OCI-LY7 (cell line): ENCODE measurements at places on chromosomes 5 and 9. TPM values are rescaled to one million over a fixed set of nuclear protein-coding genes. Genes with fewer than 3 reads are reported as not detected.

DNA sequence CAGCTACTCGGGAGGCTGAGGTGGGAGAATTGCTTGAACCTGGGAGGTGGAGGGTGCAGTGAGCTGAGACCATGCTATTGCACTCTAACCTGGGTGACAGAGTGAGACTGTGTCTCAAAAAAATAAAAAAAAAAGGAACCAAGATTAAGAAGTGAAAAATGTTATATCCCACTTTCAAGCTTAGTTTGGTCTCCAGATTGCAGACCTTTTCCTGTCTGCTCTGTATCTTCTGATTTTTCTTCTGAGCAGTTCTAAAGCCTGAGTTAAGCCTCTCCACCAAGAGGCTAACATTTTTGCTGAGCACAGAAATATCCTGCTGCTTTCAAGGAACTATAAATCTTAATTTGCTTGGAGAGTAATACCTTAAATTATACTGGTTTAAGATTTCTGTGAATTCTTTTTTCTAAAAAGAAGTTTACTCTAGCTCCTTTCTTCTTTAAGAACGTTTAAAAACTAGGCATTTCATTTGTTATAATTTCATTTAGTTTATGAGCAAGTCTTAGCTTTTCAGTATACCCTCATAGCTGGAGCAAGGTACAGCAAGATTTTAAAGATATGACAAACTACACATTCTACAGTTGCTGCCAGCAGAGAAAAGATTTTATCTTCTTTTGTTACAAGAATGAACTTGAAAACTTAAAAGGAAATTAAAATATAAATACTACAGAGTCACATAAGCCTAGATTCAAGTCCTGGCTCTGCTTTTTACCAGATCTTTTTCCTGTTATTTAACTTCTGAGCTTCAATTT, 55.0 kb downstream of the GARNL3 start:
- peak; percentile 37 for DNase-seq

Gene GEMIN5
- 20.6 and 25.6 TPM in 2 replicates for total RNA-seq

Gene LECT2
- not detected in 2 replicates for total RNA-seq

Gene PDE6A
- not detected in 2 replicates for total RNA-seq

- DNase-seq: no peak
Observed at GRCh38 chr5:178986326-178986960, 8.7 kb downstream of the GRM6 start.

- no peak for DNase-seq
Observed at GRCh38 chr5:40385544-40385943, 294.2 kb upstream of the PTGER4 start.

DNA sequence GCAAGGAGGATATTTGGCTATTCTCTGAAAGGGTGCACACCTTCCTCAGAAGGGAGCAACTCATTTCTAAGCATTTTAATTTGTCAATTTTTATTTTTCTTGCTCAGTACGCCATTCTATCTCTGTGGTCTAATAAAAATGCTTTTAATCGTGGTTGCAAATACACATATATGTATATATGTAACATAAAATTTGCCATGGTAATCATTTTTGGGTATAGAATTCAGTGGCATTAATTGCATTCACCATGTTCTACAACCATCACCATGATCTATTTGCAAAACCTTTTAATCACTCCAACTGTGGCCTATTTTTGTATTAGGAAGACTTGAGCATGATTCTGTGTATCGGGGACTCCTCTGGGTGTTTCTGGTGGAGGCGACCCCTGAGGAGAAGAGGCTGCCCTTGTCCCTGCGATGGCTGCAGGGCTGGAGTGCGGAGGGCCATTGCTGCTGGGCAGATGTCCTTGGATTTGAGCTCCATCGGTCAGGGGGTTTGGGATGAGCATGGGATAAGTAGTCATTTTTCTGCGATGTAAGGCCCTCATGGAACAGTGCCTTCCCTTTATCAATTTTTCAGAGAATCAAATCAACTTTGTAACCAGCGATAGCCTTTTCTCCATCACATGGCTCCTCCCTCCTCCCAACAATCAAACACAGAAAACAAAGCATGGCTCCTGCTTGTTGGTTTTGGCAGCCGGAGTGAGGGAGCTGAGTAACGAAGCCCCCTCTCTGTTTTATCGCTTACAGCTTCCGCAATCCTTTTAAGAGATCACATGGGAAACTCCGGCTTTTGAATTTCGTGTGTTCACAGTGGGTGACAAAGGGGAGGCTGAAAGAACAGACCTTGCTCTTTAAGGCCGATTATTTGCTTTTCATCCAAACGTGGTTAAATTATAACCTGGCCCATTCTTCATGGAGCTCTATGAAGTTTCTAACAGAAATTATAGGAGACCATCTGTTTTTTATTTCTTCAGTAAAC, 187.3 kb downstream of the TENT4A start:
- no peak for DNase-seq

Gene GMCL2
- not detected in 2 replicates for total RNA-seq

DNA sequence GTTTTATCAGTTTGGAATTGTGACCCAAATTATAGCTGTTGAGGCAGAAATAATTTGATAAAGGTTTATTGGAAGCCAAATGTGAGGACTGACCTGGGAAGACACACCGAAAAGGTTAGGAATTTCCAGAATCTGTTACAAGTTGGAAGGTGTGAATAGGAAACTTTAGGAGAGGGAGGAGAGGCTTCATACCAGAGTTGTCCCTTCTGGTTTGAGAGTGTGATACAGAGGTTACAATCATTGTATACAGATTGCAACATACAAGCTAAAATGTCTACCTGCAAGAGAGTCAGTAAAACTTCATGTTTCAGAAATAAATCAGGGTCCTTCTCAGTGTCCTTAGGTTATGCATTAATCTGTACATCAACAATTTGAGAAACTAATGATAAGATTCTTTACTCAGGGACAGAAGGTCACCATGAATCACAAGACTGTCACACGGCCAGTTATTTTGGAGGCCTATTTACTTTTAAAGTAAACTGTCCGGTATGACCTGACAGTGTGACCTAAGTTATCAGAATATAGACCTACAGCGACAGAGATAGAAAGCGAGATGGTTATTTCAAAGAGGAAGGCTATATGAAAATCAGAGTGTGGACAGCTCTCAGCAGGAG, 204.9 kb upstream of the CTNND2 start:
- DNase-seq: no peak

DNA sequence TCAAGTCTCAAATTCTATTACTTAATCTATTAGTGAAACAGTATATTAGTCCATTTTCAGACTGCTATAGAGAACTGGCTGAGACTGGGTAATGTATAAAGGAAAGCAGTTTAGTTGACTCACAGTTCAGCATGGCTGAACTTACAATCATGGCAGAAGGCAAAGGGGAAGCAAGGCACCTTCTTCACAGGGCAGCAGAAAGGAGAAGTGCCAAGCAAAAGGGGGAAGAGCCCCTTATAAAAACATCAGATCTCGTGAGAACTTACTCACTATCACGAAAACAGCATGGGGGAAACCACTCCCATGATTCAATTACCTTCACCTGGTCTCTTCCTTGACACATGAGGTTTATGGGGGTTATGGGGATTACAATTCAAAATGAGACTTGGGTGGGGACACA, 67.9 kb upstream of the CHSY3 start:
- DNase-seq: no peak

- peak; percentile 14 for DNase-seq
Observed at GRCh38 chr5:95487880-95488279, 66.9 kb downstream of the SKIC3 start.

GRCh38 chr5:2715856-2716255, 35.6 kb downstream of the IRX2 start:
- DNase-seq: no peak

DNA sequence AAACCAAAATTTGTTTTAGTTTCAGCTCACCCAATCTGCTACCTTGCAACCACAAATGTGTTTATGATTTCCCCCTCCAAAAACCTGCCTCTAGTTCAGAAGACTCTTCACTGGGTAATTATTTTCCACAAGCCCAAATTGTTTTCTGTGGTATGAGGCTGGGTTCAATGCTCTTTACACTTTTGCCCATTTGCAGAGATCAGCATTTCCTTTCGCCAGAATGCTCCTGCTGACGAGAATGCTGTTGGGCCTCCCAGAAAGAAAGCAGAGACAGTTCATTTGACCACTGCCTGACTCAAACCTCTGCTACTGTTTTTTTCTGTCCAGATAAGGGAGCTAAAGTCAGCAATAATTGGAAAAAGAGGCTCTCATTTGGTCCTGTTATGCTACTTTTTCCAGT, 427.3 kb downstream of the PDE4D start:
- DNase-seq: no peak

Gene FAM169A
- total RNA-seq: not detected in 2 replicates

Gene SLC36A3
- not detected in 2 replicates for total RNA-seq

Gene FBP2
- total RNA-seq: not detected in 2 replicates

DNA sequence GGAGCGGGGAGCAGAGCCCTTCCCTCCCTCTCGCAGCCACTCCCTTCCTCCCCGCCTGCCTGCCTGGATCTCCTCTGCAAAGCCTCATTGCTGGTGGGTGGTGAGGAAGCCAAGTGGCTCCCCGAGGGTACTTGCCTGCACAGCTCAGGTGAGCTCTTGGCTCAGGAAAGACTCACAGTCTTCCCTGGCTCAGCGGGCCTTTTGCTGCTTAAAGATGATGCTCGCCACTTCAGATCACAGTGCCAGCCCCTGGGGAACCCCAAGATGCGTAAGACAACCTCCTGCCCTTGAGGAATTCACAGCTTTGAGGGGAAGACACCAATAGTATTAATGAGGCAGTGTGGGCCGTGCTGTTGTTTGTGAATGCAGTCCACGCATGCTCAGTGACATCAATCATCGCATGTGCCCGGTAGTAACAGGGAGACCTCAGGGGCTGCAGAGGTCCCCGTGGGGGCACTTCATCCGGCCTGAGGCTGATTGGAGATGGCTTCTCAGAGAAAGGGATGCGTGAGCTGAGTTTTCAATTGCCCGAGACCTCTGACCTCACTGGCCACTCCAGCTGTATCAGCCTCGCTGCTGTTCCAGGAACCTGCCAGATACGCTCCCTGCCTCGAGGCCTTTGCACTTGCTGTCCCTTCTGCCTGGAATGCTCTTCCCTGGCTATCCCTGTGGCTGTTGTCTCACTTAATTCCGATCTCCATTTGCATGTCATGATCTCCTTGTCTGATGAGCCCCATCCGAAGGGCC, 36.8 kb downstream of the ERGIC1 start:
- no peak for DNase-seq

Gene SLC6A7
- total RNA-seq: not detected in 2 replicates

DNA sequence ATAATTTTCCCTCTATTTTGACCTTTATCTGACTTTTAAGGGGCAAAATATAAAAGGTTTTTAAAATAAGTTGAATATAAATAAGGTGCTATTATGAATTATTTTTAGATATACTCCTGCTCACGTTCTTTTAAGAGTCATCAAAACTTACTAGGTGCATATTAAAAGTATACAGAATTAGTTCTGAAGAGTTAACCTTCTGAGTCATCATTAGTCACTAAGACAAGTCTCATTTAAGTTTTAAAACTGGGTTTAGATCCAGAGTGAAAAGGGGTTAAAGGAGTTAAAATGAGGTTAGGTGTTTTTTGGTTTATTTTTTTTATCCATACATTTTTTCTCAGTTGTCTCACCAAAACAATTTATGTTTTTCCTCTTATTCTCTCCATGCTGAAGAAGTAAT, 41.7 kb downstream of the SMIM15 start:
- no peak for DNase-seq

Gene GPR151
- total RNA-seq: not detected in 2 replicates

DNA sequence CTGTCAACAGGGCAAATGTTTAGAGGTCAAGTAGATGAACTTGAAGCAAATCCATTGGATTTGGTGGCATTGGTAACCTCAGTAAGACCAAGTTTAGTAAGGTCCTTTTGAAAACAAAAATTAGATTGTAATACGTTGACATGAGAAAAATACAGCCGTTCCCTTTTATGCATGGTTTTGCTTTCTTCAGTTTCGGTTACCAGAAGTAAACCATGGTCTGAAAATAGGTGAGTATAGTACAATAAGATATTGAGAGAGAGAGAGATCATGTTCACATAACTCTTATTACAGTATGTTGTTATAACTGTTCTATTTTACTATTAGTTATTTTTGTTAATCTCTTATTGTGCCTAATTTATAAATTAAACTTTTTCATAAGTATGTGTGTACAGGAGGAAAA, 156.6 kb upstream of the SLC12A2 start:
- no peak for DNase-seq

Gene C5orf58
- total RNA-seq: not detected in 2 replicates

DNA sequence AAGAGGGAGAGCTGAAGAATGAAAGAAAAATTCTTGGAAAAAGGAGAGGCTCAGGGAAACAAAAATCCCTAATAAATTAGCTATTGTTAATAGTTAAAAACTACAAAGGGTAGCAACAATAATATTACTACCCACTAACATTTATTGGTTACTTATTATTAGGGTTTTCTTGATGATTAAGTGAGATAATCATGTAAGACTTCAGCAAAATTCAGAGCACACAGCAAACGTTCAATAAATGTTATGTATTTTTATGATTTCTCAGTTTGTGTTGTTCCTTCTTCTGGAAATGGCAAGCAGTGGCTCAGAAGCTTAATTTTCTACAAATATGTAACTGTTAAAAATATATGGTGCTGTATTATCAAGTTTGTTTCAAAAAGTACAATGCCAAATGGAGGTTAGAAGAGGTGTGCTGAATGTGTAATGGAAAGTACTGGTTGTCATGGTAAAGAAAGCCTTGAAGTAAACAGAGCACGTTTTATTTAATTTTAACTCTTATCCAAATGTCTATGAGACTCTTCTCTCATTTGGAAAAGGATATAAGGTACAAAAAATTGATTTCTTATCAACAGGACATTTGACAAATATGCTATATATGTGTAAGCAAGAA, 226.0 kb upstream of the ATP10B start:
- no peak for DNase-seq

DNA sequence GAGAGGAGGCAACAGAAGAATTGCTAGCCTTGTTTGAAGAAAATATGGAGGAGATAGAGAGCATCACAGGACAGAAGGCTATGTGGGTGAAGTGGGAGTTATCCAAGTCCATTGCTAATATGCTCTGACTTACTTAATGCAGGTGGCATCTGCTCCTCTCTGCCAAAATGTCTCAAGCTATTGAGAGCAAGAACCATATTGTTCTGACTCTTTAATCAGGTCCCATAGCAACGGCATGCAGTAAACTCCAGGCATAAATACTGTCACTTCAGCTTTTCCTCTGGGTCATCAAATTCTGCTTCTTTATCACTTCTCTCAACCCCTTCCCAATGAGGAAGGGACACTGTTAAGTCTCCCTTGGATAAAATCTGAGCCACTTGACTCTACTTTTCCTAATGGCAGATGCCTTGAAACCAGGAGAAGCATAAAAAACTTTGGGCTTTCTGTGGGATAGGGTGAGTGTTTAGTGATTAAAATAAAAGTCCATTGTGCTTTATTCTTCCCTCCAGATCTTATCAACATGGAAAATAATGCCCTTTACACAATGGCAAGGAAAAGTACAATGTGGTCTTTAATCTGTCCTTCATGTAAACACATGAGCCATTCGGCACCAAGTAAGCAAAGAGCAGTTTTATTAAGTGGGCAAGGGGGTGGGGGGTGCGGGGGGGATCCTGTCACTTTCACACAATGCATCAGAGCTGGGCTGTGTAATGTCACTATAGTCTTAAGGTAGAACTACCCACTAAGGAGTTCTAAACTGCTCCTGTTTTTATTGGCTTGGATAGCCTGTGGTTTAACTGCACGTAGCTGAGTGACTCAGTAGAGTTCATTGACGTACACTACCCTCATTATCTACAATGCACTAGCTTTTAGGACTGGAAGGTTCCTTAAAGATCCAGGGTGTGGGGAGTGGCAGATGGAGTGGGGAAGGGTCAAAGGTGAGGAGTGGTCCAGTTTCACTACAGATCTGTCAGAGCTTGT, 71.0 kb upstream of the TARS1 start:
- DNase-seq: no peak
